ENCODE measurements at places on chromosomes 13 and 19. TPM values are rescaled to one million over a fixed set of nuclear protein-coding genes. Genes with fewer than 3 reads are reported as not detected.

GZMM gene
- 25.3 TPM for total RNA-seq

OR10H1 gene
- not detected for total RNA-seq

KCNN4 gene
- total RNA-seq, result 103 TPM

PSG6 gene
- not detected for total RNA-seq

- H3K27me3 ChIP-seq, result no peaks in the 10 kb centered on the region
- no peak for DNase-seq
- H3K27ac ChIP-seq, result peak overlapping the region; percentile 3
- peaks cover 27% of the 10 kb centered on the region for H3K36me3 ChIP-seq
- H3K4me3 ChIP-seq, result no peak overlapping the region
Observed at GRCh38 chr19:19324059-19324770, 3.6 kb downstream of the MAU2 start.

CPT1C gene
- total RNA-seq, result 1.1 TPM

DNA sequence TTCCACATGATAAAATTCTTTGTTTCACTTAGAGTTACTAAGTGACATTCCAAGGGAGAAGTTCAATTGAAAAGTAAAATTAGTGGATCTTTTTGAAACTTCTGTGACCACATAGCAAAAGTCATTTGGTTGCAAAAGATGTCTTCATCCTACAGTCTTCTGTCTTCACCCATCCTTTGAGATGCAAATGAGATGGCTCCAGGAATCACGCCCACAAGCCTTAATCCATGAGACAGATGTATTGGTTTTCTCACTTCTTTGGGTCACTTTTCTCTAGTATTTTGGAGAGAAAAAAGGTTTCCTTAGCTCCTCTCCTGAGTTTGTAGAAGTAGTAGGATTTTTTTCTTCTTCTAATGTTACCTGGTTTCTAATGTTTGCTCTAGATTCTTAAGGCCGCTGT is 259.5 kb upstream of the SLC10A2 start:
- H3K36me3 ChIP-seq, result no peaks in the 10 kb centered on the region
- no peaks in the 10 kb centered on the region for H3K27me3 ChIP-seq
- no peak overlapping the region for H3K27ac ChIP-seq
- H3K4me3 ChIP-seq, result no peak overlapping the region
- DNase-seq, result no peak

GRCh38 chr19:1068009-1069001 is 1.3 kb downstream of the ARHGAP45 start:
- peak; percentile 80 for DNase-seq
- H3K27ac ChIP-seq, result peak overlapping the region; percentile 94
- peak overlapping the region; percentile 85 for H3K4me3 ChIP-seq
- peaks cover 36% of the 10 kb centered on the region for H3K36me3 ChIP-seq
- H3K27me3 ChIP-seq, result no peaks in the 10 kb centered on the region

Data from activated CD4-positive, alpha-beta T cell treated with anti-CD3 and anti-CD28 coated beads for 36 hours (primary cell).